NCI-H510A (cell line): ENCODE measurements at places on chromosomes 6 and 20.
A peak's percentile ranks its signal among the peaks of the same experiment; 100 is the strongest.

GRCh38 chr6:32815115-32815514, 1.7 kb downstream of the HLA-DOB start:
- DNase-seq = no peak

GRCh38 chr6:40315060-40315459, 272.1 kb downstream of the LRFN2 start:
- peak; percentile 15 for DNase-seq

GRCh38 chr6:158826819-158827501, 7.8 kb upstream of the EZR start:
- DNase-seq = no peak

- no peak for DNase-seq
These were observed 243.1 kb upstream of the FLRT3 start for GRCh38 chr20:14580418-14581074.

- DNase-seq = no peak
These were observed 107.7 kb upstream of the DTNBP1 start for GRCh38 chr6:15770347-15771143.

DNA sequence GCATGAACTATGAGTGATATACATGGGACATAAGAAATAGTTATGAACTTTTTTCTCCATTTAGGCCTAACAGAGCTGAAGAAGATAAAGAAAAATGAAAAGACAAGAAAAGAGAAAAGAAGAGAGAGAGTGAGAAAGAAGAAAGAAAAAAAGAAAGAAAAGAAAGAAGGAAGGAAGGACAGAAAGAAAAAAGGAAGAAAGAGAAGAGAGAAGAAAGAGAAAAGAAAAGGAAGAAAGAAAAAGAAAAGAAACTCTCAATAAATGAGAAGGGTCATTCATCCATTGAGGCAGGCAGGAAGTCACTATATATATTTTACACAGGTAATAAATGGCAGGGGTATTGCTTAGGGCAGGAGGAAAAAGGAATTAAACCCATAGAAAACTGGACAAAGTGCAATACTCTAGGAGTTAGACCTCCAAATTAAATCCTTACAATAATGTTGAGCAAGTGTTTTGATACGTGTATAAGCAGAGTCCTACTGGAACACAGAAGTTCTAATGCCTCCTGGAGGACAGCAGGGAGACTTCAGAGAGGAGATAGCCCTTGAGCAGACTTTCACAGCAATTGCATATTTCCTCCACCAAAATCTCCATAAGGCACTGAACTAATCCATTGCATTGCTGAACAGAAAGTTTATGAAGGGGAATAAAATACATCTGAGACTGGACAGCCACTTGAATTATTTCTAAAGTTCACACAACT, 86.4 kb upstream of the TENT5A start:
- no peak for DNase-seq

- no peak for DNase-seq
These were observed 116.6 kb downstream of the CBLN4 start for GRCh38 chr20:55888685-55889084.

GRCh38 chr6:6716998-6717763, 128.7 kb downstream of the LY86 start:
- DNase-seq = no peak

GRCh38 chr6:125251516-125252220, 50.1 kb downstream of the HDDC2 start:
- DNase-seq = no peak

DNA sequence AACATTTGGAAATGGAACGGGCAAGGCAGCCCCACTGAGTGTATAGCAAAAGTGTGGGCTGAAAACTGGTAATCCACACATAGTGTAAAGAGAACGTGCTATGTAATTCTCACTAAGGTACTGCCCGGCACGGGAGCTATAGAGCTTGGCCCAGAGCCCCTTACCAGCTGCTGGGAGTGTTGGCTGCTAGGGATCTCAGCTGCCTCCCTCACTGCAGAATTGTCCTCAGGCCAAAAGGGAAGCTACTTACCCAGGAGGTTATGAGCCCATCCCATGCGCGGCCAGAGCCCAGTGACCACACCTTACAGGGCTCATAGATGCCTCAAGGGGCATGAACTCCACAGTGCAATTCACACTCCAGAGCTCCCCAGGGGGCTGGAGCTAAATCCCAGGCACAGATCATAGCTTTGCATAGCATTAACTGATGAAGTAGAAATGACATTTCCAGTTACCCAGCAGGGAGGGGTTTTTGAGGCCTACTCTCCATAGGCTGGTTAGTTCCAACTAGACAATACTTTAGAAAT, 56.8 kb downstream of the LINC00237 start:
- no peak for DNase-seq

- no peak for DNase-seq
These were observed 211.5 kb downstream of the TMEM200A start for GRCh38 chr6:130577178-130577919.

DNA sequence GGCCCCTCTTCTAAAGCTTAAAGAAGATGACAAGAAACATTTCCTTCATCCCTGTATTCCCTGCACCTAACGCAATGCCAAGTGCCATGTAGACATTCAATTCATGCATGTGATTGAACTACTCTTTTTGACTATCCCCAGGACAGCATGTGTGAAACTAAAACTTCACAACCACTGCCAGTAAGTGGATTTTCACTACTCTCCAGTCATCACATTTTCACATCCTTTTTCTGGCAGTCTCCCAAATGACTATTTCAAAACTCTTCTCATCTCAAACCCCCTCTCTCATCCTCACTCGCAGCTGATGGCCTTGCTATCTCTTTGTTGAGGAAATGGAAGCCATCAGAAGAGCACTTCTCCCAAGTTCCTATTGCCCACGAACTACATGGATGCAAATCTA, 122.6 kb downstream of the OPRM1 start:
- no peak for DNase-seq

- no peak for DNase-seq
These were observed 15.4 kb downstream of the PNISR start for GRCh38 chr6:99409672-99410071.
